ENCODE measurements at places on chromosomes 5 and 9.
A peak's percentile ranks its signal among the peaks of the same experiment; 100 is the strongest.

GRCh38 chr9:134058716-134059115 lies 9.1 kb downstream of the BRD3 start:
- DNase-seq, result no peak

GRCh38 chr9:34547960-34548611 lies 25.3 kb upstream of the ENHO start:
- DNase-seq, result no peak

DNA sequence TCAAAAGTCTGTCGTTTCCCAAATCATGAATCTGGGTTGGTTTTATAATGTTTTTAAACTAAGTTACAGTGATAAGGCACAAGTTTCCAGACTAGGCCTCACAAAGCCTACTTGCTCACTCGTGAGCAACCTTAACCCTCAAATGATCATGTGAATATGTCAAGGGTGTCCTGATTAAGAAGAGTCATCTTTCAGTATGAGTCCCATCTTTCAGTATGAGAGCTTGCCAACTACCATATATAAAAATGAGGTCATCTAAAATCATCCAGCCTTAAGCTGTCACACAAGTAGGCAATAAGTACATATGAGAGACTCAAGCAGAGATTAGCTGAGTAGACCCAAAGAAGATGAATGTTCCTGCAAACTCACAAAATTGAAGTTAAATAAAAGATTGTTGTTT lies 668.4 kb upstream of the FAM174A start:
- no peak for DNase-seq

DNA sequence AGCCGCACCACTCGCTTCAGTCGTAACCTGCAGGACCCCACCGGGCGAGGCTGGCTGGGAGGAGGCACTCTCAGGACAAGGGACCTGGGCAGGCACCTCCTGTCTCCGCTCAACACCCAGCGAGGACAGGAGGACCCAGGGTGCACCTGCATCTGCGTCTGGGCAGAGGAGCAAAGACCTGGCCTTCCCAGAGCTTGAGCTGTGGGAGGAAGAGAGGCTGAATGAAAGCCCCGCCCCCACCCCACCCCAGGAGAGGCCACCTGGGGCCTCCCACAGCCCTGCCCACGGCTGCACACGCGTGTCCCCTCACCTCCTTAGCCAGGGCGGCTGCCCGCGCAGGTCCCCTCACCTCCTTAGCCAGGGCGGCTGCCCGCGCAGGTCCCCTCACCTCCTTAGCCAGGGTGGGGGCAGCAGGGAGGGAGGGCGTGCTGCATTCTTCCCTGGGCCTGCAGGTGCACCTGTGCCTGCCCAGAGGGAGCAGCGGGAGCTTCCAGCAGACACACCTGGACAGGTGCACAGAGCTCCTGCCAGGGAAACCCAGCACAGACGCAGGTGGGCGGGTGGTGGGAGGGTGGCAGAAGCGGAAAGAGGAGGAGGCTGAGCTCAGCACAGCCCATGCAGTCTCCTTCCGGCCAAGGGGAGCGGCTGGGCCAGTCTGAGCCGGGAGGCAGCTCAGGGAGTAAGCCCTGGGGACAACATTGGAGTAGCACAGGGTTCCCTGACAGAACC lies 18.5 kb upstream of the SLC12A7 start:
- DNase-seq, result no peak

- DNase-seq, result peak; percentile 3
Measured at GRCh38 chr9:123761905-123762605, 167.9 kb downstream of the DENND1A start.

Data from amniotic stem cell (primary cell).